ENCODE measurements at places on chromosomes 7 and 10.

GRCh38 chr10:27688276-27688675 lies 57.3 kb downstream of the MKX start:
- no peak for DNase-seq

DNA sequence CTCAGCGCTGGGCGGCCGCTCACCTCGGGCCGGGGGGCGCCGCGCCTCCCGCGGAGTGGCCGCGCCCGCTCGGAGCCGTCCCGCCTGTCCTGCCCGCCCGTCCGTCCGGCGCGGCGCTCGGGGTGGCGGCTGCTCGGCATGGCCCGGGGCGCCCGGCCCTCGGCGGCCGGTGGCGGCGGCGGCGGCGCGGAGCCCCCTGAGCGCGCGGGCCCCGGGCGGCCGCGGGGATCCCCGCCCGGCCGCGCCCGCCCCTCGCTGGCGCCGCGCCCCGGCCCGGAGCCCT lies 338 bp downstream of the SDK1 start:
- DNase-seq, result no peak

DNA sequence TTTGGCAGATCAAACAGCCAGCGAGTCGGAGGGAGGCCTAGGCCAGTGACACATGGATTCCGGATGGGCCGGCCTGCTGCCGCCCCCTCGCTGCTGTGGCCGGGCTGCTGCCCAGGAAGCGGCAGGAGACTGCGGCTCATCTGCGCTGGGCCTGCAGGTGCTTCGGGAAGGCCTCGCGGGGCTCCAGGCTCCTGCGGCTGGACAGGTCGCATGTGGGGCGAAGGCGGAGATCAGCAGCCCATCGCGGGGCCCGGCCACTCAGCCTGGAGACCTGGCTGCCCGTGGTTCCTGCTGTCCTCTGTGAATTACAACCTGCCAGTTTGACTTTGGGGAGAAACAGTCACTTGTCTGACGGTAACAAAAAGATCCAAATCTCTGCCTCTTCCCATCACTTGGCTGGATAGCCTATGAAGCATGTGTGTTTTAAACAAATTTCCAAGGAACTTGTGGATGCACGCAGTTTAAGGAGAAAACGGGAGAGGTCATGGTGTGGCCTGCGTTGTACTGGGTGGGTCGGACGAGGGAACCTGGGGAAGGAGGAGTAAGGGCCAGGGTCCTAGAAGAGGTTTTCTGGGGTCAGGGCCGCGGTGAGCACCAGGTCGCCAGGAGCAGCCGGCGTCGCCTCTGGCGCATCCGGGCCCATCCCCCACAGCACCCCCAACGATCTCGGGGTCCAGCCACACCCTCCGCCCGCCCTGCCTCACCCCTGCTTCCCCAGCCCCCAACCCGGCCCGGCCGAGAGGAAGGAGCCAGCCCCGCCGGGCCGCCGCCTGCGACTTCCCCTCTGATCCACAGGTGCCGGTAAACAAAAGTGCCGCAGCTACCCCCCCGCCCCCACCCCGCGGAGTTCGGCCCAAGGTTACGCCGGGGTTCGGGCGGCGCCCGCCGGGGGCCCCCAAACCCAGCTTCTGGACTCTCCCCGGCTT lies 1.6 kb downstream of the SPOCK2 start:
- DNase-seq, result peak; percentile 54

DNA sequence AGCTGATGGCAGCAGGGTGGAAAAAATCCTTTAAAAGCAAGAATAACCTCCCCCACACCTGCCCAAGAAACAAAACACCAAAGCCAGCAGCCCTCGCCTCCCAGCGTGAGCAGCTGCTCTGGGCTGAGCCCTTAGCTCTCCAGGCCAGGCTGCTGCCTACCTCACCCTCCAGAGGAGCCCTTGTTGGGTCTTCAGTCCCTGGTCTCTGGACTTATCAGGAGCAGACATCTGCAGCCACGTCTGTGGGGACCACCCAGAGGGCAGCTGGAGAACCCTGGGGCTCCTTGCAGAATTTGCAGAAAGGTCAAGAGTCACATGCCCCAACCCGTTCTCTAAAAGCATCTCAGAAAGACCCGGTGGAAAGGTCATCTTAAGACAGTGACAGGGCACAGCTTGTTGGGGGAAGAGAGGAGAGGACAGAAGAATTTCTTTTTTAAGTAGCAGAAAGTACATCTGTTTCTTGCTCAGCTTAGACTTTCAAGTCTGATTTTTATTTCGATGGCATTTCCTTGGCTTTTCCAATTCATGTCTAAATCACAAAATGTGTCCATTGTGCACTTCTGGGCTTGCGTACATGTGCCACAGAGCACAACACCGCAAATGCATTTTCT lies 425.7 kb upstream of the NFE2L3 start:
- no peak for DNase-seq

DNA sequence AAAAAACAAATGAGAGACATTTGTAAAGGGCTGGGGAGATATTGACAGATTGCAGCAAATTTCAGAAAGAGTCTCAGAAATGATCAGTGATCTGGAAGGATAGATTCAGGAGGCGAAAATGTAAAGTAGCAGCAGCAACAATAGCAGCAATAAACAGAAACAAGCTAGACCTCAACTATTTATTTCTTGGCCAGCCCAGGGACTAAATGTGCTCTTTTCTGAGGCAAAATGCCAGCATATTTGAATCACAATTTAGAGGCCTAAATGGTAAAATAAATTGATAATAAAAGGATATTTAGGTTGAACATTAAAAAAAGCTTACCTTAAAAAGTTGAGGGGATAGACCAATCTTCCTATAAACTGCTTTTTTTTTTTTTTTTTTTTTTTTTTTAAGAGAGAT lies 134.6 kb upstream of the ITGB1 start:
- no peak for DNase-seq

GRCh38 chr10:123573236-123574108 lies 92.7 kb upstream of the GPR26 start:
- peak; percentile 42 for DNase-seq

DNA sequence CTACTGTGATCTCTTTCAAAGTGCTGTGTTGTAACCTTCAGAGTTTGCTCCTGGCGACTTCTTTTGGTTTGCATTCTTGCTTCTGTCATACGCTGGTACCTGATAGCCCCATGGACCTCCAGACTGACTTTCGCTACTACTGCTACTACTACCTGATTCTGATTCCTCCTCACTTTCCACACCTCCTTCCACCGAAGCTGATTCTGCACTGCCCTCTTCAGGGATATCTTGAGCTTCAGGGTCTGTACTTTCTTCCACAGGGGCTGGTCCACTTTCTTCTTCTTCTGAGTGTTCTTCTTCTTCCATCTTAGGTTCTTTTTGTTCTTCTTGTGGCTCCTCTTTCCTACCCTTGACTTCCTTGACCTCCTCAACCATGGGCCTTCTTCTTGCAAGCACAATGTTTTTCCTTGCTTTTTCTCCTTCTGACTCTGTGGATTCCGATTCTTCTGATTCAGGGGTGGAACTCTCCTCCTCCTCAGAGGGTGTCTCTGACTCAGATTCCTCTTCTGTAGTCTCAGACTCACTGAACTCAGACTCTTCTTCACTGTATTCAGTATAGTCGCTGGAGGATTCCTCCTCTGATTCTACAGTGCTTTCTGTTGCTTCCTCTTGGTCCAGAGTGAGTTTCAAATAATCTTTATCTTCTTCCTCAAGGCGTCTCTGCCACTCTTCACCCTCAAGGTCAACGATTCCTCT lies 992.2 kb downstream of the PCDH15 start:
- DNase-seq, result no peak

- DNase-seq, result peak; percentile 31
Measured at GRCh38 chr10:63699785-63700613, 178.8 kb downstream of the REEP3 start.

DNA sequence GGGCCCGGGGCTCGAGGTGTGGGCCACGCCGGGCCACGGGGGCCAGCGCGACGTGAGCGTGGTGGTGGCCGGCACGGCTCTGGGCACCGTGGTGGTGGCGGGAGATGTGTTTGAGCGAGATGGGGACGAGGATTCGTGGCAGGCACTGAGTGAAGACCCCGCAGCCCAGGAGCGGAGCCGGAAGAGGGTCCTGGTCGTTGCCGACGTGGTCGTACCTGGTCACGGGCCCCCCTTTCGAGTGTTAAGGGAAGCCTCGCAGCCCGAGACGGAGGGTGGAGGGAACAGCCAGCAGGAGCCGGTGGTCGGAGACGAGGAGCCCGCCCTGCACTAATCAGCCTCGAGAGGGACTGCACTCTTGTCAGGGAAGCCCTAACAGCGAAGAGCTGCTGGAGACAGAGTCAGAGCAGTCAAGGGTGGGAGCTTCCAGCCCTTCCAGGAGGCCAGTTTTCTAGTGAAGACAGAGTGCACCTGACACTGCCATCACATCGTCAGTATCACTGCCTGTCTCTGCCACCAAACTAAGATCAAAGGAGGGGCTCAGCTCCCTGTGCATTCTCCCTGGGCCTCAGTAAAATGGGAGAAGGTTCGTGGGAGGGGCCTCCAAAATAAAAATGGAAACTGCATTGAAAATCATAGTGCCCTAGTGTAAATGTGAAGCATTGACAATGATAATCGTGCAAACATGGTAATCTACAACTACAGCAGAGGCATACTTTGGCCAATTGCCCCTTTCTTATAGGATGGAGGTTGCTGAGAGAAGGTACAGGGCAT lies 1.3 kb downstream of the MBLAC1 start:
- DNase-seq, result peak; percentile 17

DNA sequence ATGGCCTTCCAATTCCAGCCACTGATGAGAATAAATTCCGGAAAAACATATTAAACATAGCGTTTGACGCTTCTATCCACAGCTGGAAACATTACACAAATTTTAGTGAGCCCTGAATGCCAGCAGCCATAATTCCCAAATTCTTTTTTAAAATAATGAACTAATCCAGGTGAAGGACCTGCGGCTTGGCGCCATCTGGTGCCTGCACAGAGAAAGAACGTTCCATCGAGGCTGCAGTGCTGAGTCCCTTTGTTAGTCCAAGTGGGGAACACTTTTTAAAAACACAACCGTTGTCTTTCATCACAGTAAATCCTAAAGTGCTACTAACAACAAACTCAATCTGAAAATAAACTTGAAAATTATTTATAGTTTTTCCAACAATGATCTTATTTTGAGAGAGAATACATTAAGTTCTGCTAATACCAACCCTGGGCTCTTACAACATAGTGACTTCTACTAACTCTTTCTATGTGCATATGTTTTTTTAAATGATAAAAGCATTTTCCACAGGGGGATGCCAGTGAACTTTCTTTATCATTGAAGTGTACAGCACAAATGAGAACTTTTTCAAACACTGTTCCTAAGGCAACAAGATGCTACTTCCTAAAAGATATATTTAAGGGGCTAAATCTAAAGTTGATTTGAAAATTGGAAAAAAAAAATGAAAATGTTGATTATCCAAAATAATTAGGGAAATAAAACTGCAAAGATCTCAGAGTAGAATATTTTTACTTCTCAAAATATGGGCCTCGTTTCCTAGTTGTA lies 166.9 kb upstream of the RNF32 start:
- peak; percentile 10 for DNase-seq

GRCh38 chr7:51224811-51225595 lies 91.6 kb downstream of the COBL start:
- no peak for DNase-seq

GRCh38 chr7:36512616-36513015 lies 123.0 kb downstream of the ANLN start:
- no peak for DNase-seq

- no peak for DNase-seq
Measured at GRCh38 chr7:35019179-35019729, 18.0 kb downstream of the DPY19L1 start.

GRCh38 chr7:18597754-18598153 lies 102.2 kb downstream of the HDAC9 start:
- DNase-seq, result no peak

DNA sequence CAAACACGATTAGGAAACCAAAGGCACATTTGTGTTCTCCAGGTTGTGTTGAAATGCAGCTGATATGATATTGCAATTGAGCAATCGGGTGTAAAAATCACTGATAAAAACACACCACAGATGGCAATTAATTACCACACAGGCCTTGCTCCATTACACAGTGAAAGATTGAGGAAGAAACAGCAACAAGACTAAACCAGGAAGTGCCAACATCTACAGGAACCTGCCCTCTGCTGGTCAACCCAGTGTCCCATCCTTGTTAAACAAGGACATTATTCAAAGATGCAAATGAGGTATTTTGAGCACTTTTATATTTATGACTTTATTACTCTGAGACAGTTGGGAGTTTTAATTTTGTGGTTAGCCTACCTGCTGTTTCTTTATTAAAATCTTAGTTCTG lies 765.6 kb upstream of the GHITM start:
- DNase-seq, result no peak

GRCh38 chr7:128189231-128189930 lies 51.7 kb upstream of the LEP start:
- DNase-seq, result no peak

DNA sequence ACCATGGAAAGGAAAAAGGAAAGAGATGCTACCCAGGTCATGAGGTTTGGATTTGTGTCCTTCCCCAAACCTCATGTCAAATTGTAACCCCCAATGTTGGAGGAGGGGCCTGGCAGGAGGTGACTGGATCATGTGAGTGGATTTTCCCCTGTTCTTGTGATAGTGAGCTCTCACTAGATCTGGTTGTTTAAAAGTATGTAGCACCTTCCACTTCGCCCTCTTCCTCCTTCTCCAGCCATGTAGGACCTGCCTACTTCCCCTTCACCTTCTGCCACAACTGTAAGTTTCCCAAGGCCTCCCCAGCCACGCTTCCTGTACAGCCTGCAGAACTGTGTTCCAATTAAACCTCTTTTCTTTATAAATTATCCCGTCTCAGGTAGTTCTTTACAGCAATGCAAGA lies 113.9 kb downstream of the FAM107B start:
- DNase-seq, result no peak

DNA sequence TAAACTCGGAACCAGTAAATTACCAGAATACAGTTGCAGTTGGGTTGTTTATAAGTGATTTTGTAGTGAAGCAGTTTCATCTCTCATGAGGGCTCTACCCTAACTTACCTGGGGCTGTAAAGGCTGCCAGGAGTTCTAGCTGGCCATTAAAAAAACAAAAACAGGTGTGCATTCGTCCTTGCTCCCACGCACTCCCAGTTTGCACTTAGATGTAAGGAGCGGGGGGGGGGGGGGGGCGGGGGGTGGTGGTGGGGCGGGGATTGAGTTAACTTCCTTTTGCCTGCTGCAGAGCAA lies 2.3 kb upstream of the PFKFB3 start:
- no peak for DNase-seq

- no peak for DNase-seq
Measured at GRCh38 chr10:69018613-69019012, 30.0 kb downstream of the KIFBP start.

GRCh38 chr10:62264702-62265436 lies 3.8 kb downstream of the RTKN2 start:
- no peak for DNase-seq

- DNase-seq, result no peak
Measured at GRCh38 chr10:130174328-130174727, 38.1 kb downstream of the GLRX3 start.

- DNase-seq, result no peak
Measured at GRCh38 chr10:69960988-69961880, 91.4 kb upstream of the MACROH2A2 start.

GRCh38 chr7:132433301-132433700 lies 143.0 kb downstream of the PLXNA4 start:
- DNase-seq, result no peak

DNA sequence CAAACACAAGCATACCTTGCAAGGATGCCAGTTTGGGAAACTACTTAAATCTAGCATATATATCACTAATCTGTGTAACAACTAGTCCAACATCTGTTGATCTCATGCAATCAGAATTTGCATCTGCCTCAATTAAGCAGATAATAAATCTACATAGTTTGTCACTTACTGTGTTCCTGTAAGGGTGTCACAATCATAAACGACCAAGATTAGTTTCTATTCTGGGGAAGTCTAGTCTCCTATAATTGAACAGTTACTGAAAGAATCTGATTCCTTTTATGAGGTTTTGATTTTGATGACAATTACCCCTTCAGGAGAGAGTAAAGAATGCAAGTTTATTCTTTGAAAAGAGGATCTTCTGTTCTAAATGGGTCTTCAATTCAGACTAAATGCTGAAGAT lies 85.5 kb upstream of the LRRN3 start:
- DNase-seq, result no peak

All from stimulated activated CD4-positive, alpha-beta T cell treated with anti-CD3 and anti-CD28 coated beads, Interleukin-4, amount 100 ng/mL, for 24 hours (primary cell).